ENCODE measurements at places on chromosomes 4 and X.

GRCh38 chr4:75786938-75787337 lies 62.6 kb downstream of the USO1 start:
- no peak for DNase-seq

GRCh38 chrX:65841263-65841662 lies 173.8 kb downstream of the MSN start:
- no peak for DNase-seq

GRCh38 chrX:100319716-100320115 lies 90.4 kb downstream of the PCDH19 start:
- no peak for DNase-seq

DNA sequence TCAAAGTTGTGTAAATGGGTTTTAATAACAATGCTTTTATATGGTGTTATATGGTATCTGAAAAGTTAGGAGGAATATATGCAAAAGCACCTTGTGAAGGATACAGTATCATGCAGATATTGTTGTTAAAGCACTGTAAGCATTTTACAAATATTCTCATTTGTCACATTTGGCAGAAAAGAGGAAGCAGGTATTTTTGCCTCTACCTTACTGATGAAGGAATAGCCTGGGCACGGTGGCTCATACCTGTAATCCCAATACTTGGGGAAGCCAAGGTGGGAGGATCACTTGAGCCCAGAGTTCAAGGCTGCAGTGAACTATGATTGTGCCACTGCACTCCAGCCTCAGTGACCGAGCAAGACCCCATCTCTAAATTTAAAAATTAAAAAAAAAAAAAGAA lies 12.2 kb upstream of the GDPD2 start:
- DNase-seq, result no peak

- DNase-seq, result no peak
Measured at GRCh38 chrX:45134775-45135174, 65.9 kb downstream of the DIPK2B start.

GRCh38 chrX:17828171-17828570 lies 32.9 kb downstream of the RAI2 start:
- DNase-seq, result no peak

DNA sequence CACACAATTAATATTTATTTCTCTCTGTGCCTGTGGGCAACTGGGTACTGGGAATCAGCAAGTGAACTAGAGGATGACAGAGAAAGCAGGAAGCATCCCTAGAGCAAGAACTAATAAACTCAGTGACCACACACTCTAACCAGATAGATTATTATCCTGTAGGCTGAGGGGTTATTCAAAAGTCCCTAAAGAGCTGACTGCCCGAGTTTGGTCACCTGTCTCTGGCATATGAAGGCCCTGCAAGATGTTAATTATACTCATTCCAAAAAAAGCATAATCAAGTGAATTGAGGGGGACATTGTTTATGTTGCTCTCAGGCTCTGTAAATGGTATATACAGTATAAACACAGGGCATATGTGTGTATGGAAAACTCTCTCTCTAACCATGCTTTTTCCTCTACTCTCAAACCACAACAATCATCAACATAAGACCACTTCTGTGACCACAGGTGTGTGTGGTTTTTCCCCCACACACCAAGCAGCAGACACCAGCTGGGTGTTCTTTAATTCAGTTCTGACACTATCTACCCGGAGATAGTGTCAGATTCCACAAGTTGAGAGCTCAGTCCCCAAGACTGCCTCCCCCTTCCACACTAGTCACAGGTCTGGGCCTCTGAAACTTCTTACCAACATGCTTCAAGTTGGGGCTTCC lies 6.2 kb upstream of the HPSE start:
- DNase-seq, result no peak

- DNase-seq, result no peak
Measured at GRCh38 chrX:117407449-117408150, 709.0 kb downstream of the KLHL13 start.

GRCh38 chrX:45344594-45344993 lies 143.9 kb upstream of the DIPK2B start:
- no peak for DNase-seq

GRCh38 chr4:110949542-110949941 lies 326.7 kb upstream of the PITX2 start:
- no peak for DNase-seq

Data from Right ventricle myocardium superior (tissue), 1 donor.